ENCODE measurements at places on chromosomes 1 and 21.

- DNase-seq = no peak
Observed at GRCh38 chr1:91631718-91632330, 131.2 kb downstream of the CDC7 start.

GRCh38 chr1:28775121-28775942, 36.6 kb upstream of the OPRD1 start:
- no peak for DNase-seq

DNA sequence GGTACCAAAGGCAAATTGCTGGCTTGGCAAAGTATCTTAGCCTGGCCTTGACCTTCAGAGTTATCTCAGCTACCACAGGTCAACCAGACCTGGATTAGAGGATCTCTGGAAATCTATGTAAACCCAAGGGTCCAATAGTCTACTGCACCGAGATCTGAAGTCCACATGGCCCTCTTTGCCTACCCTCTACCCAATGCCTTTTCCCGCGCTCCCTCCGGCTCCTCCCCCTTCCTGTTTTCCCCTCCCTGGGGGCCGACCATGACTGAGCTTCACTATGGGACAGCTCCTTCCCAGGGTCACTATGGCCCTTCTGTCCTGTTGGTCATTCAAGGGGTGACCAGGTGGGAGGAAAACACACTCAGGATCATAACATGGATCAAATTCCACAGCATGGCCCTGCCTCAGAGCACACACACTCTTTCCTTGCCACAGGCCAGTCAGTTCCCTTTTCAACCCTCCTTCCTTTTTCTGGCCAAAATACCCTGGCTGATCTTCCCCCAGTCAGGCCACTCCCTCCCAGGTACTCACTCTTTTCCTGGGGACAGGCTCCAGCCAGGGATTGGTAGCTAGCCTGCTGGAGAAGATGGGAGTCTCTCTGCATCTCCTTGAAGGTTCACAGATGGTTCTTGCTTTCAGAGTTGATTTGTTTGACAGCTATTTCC, 19.1 kb upstream of the TMEM183A start:
- no peak for DNase-seq

DNA sequence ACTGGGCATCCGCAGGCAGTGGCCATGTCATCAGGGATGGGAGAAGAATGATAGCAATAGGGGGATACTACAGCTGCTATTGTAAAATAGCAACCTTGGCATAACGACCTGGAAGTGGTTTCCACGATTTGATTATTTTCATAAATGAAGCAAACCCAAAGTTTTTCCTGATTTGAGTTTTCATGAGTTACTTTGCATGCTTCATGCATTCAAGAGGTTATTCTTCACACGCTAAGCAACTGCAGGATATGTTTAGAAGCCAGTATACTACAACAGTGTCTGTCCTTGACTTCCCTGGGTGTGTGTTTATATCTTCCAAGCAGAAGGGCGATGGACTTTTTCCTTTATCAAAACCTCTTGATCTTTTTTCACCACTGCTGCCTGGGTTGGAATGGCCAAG, 281.1 kb upstream of the DUSP10 start:
- no peak for DNase-seq

GRCh38 chr1:36306210-36306901, at the start of gene SH3D21:
TSS of gene SH3D21 (plus strand) at chr1:36306368. CDS start at chr1:36306421, 53 bp downstream.
- no peak for DNase-seq

DNA sequence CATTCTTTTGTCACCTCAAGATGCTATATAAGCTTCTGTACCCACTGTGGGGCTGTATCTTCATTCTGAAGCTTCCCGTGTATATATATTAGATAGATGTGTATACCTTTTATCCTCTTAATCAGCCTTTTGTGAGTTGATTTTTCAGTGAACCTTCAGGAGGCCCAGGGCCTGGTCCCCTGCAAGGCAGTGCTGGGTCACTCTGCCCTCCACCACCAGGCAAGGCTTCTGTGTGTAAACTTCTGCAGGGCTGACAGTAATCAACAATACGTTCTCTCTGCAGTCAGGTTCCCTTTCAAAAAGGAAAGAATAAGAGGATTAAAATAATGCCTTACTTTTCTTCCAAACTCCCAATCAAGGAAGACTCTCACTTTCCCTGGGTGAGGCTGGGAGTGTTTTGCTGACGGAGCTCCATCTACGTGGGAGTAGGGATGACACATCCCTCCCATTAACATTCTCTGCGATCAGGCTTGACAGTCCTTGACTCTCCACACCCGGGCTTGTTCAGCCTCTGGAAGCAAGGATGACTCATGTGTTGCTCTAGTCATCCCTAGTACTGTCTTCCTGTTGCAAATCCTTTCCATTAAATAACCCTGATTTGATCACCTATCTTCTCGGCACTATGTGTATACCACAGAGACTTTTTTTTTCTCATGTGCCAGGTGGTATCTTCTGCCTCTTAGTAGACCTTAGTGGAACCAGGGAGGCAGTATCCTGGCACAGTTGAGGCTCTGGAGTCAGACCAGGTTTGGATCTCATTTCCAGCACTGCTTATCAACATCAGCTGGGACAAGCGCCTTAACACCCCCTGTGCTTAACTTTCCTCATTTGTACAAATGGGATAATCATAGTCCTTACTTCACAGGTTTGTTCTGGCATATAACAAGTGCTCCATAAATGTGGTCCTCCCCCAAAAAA, 70.3 kb upstream of the KCNK1 start:
- DNase-seq = peak; percentile 4

Data from AG04449 (cell line).